Aorta (tissue), 5 donors: ENCODE measurements at places on chromosomes 11 and 22.

DNA sequence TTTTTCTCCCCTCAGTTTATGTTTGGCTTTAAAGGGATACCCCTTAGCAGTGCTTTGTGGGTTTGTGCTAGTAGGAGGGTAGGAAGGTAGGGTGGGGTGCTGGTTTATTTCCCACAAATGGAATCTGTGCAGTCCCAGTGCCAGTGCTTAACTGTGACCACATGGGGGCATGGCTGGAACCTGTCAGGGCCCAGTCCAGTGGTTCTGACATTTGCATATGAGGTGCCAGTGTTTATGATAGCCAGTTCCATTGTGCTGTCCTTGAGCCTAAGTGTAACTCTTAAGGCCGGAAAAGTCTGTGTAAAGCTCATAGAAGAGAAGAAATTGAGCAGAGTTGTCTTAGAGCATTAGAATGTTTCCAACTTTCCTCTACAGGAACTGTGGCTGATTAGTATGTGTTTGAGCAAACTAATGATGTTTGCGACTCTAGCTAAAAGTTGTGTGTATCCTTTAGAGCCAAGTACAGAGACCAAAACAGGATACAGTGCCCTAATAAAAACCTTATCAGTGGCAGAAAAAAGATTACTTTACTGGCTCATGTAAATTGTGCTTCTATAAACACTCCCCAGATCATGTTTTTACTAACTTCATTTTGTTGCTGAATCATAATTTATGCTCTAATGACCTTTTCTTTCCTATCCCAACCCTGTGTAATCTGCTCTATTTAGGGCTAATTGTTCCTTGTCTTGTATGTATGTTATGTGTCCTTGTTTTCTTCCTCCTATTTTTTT, 38.1 kb downstream of the DIXDC1 start:
- no peak for DNase-seq

GRCh38 chr22:33400061-33400840, 342.1 kb upstream of the SYN3 start:
- no peak for DNase-seq

DNA sequence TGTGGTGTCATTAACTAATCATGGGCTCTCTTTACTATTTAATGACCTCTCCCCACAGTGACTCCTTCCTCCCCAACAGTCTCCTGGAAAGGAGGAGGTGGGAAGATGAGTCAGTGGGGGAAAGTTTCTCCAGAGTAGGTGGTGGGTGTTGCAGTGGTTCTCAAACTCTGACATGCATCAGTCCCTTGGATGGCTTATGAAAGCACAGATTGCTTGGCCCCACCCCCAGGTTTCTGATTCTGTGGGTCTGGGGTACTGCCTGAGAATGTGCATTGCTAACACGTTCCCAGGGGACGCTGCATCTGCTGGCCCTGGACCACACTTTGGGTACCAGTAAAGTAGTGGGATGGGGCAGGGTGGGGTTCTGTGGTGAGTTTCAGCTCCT, 9.8 kb downstream of the CD82 start:
- no peak for DNase-seq

DNA sequence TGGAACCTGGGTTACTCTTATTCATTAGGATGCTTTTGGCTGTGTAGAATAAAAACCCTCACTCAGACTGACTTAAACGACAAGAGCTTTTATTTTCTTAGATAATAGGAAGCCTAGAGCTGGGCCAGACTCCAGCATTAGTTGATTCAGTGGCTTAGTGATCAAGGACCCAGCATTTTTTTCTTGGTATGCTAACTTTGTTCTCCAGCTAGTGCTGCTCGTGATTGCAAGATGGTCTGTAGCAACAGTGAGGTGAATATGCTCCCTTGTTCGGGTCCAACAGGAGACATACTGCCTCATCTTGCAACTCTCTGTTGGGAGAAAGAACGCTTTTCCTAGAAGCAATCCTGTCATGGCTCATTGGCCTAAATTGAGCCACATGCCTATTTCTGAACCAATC, 33.4 kb downstream of the INSC start:
- DNase-seq: no peak

GRCh38 chr11:62499944-62500649, 46.5 kb downstream of the AHNAK start:
- DNase-seq: no peak

DNA sequence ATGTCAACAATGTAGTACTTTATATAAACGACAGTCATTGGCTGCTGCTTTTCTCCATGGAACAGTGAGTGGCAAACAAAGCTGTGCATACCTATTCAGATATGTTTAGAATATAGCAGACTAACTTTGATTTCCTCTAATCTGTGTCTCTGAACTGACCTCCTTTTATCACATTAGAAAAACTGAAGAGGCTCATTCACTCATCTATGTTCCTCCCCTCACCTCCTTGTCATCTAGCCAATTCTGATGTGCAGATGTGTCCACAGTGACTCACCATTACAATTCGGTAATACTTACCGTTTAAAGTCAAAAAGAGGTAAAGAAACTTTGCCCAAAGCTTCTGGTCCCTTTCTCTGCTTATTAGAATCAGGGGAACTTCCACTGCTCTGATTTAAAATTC, 51.5 kb upstream of the RPS13 start:
- DNase-seq: no peak

DNA sequence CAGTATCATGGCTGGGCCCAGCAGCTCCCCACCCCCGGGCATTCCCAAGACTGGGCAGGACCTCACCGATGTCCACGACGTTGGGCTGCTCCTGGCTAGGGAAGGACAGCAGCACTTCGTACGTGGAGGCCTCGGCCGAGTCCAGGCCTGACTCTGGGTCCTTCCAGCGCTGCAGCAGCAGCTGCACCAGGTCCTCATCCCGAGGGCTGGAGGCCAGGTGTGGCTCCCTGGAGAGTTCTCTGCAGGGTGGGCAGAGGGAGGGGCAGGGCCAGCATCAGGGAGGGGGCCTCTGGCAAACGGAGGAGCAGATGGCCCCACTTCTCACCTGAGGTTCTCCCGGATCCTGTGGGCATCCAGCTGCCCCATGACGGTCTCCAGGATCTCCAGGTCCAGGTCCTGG, 341 bp downstream of the NAALADL1 start:
- DNase-seq: no peak

DNA sequence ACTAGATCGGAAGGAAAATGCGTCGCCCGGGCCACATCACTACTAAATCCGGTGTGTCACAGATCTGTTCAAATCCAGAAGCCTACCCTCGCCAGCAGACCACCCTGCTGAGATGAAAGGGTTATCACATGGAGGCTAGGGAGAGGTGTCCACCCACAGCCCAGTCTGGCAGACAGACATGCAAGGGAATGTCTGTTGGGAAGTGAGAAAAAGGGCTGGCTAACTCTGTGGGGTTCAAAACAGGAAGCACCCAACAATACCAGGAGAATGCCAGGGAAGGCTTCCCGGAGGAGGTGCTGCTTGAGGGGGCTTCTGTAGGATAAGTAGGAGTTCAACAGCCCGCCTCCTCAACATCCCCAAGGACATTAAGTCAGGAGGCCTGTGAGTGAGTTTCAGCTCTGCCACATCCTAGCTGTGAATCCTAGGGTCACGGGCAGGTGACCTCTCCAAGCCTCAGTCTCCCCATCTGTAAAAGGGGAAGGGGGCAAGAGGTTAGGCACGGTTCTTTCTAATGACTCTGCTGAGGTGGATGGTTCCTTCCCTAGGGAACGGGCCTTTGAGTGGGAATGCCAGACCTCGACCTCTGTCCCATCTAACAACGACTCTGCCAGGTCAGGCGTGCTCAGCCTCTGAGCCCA, 1.1 kb downstream of the TPST2 start:
- no peak for DNase-seq

DNA sequence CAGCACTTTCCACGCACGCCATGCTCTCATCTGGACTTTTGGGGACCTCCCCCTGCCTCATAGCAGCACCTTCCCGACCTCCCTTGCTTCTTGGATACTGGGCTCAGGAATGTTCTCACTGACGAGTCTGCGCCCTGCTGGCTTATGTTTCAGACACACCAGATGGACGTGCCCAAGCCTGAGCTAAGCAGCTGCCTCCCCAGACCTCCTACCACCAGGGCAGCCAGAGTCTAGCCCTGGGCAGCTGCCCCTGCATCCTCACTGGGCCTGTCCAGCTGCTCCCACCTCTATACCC, 13.2 kb upstream of the RGL4 start:
- no peak for DNase-seq

- DNase-seq: no peak
Observed at GRCh38 chr11:131533149-131533548, 162.7 kb downstream of the NTM start.

DNA sequence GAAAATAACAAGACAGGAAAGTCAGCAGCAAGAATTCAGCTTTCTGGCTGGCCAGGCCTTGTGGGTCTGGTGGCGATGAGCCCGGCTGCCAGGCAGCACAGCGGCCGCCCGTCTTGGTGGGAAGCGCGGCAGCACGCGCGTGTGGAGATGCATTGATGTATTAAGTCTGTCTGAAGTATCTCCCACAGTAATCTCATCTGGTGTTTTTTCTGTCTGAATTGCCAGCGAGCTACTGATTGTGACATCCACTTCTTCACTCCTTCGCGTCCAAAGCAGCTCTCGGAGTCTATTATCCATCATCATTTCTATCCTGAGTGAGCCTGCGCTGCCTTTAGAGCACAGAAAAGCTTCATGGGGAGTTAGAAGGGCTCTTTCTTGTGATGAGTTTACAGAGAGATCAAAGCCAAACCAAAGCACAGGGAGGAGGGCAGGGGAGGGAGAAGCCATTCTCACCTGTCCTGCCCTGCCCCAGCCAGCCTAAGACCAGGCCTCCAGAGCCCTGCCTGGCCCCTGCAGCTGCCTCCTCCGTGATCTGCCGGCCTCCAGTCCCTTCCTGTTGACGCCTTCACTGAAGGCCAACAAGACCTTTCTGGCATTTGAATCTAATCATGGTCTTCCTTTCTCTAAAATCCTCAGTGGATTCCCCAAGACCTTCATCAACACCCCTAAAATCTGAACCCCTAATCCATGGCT, 1419.0 kb downstream of the TBC1D22A start:
- no peak for DNase-seq

DNA sequence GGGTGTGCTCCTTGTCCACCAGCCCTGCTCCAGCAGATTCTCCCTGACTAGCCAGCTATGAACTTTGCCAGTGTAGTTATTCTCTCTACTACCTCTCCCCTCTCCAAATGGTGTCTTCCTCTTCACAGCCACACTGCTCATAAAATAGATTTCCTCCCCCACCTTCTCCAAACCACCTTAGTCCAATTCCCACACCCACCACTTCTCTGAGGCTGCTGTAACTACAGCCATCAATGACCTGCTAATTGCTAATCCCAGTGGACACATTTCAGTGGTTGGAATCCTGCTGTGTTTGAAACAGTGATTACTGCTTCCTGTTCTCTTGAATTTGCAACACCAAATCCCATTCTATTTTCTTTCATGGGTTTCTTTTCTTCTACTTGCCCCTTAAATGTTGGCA, 23.4 kb downstream of the SYT9 start:
- DNase-seq: no peak

DNA sequence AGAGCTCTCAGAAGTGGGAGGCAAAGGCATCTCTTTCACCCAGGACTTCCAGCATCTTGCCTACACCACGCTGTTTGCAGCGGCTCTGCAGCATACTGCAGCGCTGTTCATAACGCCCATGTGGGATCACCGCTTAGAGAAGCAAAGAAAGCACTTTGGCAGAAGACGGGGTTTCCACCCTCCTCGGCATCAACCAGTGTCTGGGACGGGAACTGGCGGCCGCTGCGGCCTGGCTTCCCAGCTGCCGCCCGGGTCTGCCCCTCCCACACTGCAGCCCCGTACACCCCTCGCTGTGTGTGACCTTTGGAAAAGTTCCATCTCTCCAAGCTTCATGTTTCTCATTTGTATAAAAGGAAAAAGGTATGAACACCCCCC, 545 bp upstream of the TIRAP start:
- DNase-seq: peak; percentile 78

DNA sequence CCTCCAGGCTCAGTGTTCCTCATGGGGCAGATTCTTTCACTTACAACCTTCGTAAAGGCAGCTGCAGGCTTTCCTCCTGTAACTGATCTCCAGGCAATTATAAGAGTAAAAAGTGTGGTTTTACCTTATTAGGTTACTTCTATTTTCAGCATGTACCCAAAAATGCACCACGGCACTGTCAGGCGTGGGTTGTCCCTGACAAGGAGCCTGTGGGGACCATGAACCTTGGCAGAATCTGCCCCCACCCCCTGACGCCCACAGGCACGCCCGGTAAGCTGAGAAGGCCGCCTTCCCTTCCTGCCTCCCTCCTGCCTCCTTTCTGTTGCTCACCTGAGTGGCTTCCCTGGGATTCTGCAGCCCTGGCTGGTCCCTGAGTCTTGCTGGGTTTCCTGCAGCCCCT, 1383.3 kb downstream of the TBC1D22A start:
- DNase-seq: no peak

DNA sequence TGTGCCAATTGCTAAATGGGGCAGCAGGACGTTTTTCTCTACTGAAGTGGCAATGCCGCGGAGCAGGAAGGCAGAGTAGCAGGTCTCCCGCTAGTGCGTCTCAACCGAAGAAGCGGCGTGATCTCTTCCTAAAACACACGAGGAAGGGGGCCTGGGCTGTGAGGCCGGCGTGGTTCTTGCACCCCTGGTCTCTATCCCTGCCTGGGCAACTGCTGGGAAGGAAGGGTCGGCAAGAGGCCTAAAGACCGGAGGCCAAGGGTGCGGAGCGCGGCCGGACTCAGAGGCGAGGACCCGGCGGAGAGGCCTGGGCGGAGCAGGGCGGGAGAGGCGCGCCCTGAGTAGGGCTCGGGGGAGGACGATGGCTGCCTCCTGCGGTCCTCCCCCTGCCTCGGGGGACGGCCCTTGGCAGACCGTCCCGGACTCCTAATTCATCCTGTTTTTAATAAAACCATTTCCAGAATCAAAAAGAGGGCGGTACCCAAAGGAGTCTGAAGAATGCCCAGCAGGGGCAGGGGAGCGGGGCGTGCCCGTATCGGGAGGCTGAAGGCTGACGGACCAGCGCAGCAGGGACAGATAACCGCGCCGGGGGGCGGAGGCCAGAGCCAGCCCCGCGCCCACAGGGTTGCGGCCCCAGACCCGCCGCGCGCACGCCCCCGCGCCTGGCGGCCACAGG, 572 bp upstream of the APLP2 start:
- peak; percentile 89 for DNase-seq

GRCh38 chr11:70486731-70487130, 88.4 kb downstream of the CTTN start:
- DNase-seq: no peak
